ENCODE measurements at places on chromosomes 13 and 19. TPM values are rescaled to one million over a fixed set of nuclear protein-coding genes. Genes with fewer than 3 reads are reported as not detected.

Gene ZNF284
- total RNA-seq = 4.0 TPM

DNA sequence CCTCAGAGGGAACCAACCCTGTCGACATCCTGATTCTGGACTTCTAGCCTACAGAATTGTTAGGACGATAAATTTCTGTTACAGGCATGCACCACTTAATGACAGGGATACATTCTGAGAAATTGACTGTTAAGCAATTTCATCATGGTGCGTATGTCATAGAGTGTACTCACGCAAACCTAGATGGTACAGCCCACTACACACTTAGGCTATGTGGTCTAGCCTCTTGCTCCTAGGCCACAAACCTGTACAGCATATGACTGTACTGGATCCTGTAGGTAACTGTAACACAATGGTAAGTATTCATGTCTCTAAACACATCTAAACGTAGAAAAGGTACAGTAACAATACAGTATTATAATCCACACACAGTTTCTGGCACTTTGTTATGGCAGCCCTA is 13.3 kb downstream of the USP12 start:
- DNase-seq = no peak
- no peak overlapping the region for H3K27ac ChIP-seq
- no peaks in the 10 kb centered on the region for H3K27me3 ChIP-seq
- H3K4me3 ChIP-seq = no peak overlapping the region
- no peaks in the 10 kb centered on the region for H3K4me1 ChIP-seq
- no peaks in the 10 kb centered on the region for H3K36me3 ChIP-seq

DNA sequence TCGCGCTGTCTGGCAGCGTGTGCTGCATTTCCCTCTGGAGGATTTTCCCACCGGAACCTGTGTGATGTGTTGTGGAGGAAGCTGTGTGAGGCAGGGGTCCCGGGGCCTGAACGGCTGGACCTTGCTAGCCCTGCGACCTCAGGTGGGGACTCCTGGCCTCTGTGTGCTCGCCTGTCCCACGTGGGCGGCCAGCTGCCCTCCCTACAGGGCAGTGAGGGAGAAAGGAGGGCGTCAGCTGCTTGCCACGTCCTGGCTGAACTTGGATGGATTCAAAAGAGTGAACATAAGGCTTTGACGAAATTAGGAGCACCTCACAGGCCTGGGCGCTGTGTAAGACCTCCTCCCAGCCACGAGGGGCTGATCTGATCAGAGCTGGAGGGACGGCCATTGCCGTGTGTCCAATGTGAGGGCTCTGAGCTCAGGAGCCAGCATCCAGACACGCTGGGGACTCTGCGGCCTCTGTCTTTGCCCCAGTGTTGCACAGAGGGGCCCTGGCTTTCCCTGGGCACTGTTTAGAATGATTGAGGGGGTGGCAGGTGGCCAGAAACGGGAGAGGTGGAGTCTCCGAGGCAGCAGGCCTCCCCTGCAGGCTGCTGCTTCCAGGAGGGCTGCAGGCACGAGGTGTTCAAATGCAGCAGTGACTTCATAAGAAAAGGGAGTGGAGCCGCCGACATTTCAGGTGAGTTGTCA is 13.0 kb downstream of the TFDP1 start:
- H3K4me1 ChIP-seq = no peaks in the 10 kb centered on the region
- no peaks in the 10 kb centered on the region for H3K27me3 ChIP-seq
- DNase-seq = no peak
- no peak overlapping the region for H3K27ac ChIP-seq
- no peak overlapping the region for H3K4me3 ChIP-seq

GRCh38 chr13:31242367-31242766 is 42.6 kb downstream of the B3GLCT start:
- H3K4me3 ChIP-seq = no peak overlapping the region
- no peaks in the 10 kb centered on the region for H3K36me3 ChIP-seq
- no peaks in the 10 kb centered on the region for H3K4me1 ChIP-seq
- no peak for DNase-seq
- no peaks in the 10 kb centered on the region for H3K27me3 ChIP-seq

DNA sequence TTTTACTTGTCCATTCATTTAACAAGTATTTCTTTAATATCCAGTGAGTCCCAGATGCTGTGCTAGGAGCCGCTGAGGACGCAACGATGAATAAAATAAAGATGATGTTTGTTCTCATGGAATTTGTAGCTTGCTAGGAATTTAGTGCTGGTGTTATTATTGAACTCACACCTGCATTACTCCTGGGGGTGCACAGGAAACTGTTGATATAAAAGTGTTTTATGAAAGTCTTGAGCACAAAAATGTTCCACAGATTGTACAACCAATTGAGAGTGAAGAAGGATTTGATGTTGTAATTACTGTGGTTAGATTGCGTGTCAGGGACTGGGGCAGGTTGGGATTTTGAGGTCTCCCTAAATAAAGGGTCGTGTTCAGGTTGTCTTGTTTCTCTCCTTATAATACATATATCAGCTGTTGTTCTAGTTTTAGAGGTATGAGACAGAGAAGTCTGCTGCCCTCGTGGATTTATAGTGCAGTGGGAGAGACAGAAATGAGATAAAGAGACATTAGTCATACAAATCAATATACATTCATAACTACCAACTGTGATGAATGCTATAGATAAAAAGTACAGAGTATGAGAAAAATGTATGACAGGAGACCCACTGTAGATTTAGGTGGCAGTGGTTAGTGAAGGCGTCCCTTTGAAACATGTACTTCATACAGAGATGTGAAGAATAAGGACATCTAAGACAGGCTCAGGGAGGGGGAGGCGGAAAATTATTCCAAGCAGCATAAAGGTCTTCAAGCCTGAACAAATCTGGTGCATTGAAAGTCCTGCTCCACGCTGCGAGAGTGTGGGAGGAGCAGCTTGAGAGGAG is 11.3 kb downstream of the CACNG6 start:
- no peaks in the 10 kb centered on the region for H3K27me3 ChIP-seq
- no peaks in the 10 kb centered on the region for H3K36me3 ChIP-seq
- H3K4me1 ChIP-seq = no peaks in the 10 kb centered on the region
- DNase-seq = no peak
- H3K27ac ChIP-seq = no peak overlapping the region

GRCh38 chr19:41808663-41809566 is 12.5 kb downstream of the CEACAM3 start:
- no peaks in the 10 kb centered on the region for H3K36me3 ChIP-seq
- no peak overlapping the region for H3K27ac ChIP-seq
- peaks cover 12% of the 10 kb centered on the region for H3K27me3 ChIP-seq
- no peak overlapping the region for H3K4me3 ChIP-seq

GRCh38 chr13:42328672-42329071 is 56.7 kb downstream of the AKAP11 start:
- H3K27me3 ChIP-seq = no peaks in the 10 kb centered on the region
- no peaks in the 10 kb centered on the region for H3K36me3 ChIP-seq
- H3K4me3 ChIP-seq = no peak overlapping the region
- no peaks in the 10 kb centered on the region for H3K4me1 ChIP-seq
- no peak overlapping the region for H3K27ac ChIP-seq

- H3K27ac ChIP-seq = no peak overlapping the region
- DNase-seq = no peak
- H3K4me3 ChIP-seq = no peak overlapping the region
- no peaks in the 10 kb centered on the region for H3K27me3 ChIP-seq
Observed at GRCh38 chr19:11982526-11982925, 17.7 kb downstream of the ZNF763 start.

DNA sequence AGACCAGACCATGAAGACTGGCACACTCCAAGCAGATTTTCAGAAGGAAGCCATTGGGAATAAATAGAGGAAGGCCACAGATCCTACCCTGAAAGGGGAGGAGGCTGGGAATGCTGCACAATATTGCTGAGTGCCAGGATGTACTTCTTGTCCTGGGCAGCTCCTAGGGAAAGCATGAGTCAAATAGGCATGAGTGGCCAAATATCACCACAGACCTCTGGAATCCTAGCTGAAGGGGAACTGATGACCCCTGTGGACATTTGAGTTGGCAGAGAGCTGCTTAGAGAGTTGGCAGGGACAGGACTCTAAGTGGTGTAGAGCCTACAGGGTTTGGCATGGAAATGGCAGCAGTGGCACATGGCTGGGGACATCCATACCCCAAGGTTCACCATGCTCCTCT is 234.3 kb upstream of the TRPC4 start:
- H3K27ac ChIP-seq = no peak overlapping the region
- H3K36me3 ChIP-seq = no peaks in the 10 kb centered on the region
- H3K4me1 ChIP-seq = no peaks in the 10 kb centered on the region
- no peak for DNase-seq
- H3K4me3 ChIP-seq = no peak overlapping the region
- H3K27me3 ChIP-seq = no peaks in the 10 kb centered on the region

Measured in SJCRH30 (cell line).